ENCODE measurements at places on chromosomes 5 and 9.
A peak's percentile ranks its signal among the peaks of the same experiment; 100 is the strongest.

DNA sequence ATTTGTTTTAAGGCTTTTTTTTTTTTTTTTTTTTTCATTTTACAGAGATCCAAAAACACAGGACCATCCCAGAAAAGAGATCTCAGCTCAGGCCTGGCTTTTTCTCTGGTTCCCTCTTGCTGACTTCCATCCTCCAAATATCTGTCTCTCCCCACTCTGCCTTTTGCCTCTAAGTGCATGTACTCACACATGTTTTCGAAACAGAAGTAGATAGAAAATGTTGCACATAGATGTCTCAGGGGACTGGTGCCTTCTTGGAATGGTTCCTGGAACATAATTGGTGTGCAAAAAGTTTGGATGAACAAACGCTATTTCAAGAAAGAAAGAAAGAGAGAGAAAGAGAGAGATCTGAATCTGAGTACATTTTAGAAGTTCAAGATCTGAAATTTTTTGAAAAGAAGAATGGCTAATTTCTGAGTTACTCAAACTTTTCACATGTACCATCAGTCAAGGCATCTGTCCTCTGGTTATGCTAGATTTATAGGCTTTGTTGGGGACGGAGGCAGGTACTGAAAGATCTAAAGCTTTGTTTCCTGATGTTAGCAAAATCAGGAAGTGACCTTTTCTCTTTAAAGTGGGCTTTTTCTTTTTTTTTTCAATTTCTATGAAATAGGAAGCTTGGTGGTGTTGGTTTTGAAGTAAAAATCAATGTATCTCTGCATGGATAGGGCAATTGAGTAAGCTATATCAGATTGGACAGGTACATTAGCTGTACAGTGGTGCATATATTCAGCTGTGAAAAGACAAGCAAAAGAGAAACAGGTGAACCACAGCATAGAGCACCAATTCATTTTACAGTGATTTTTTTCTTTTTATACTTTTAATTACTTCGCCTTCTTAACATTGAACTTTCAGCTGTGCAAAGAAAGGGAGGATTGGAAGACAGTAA lies 8.5 kb upstream of the TNFSF8 start:
- no peak for DNase-seq

- DNase-seq = no peak
Observed at GRCh38 chr5:116740771-116741170, 166.1 kb upstream of the SEMA6A start.

GRCh38 chr5:173053041-173053440 lies 3.1 kb upstream of the CREBRF start:
- DNase-seq = no peak

DNA sequence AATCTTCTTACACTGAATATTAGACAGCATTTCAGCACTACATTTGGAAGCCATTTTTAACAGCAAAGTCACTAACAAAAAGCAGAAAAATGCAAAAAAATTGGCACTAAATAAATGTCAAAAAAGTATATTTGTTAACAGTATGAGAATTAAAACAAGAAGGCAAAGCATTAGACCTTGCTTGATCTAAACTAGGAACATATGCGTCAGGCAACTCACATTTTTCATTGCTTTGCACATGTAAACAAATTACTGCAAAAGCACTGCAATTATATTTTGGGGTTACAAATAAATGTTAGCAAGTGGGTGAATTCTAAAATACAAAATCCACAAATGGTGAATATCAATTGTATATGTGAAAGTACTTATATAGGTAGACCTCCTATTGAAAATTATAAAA lies 49.0 kb upstream of the RAPGEF6 start:
- DNase-seq = no peak

DNA sequence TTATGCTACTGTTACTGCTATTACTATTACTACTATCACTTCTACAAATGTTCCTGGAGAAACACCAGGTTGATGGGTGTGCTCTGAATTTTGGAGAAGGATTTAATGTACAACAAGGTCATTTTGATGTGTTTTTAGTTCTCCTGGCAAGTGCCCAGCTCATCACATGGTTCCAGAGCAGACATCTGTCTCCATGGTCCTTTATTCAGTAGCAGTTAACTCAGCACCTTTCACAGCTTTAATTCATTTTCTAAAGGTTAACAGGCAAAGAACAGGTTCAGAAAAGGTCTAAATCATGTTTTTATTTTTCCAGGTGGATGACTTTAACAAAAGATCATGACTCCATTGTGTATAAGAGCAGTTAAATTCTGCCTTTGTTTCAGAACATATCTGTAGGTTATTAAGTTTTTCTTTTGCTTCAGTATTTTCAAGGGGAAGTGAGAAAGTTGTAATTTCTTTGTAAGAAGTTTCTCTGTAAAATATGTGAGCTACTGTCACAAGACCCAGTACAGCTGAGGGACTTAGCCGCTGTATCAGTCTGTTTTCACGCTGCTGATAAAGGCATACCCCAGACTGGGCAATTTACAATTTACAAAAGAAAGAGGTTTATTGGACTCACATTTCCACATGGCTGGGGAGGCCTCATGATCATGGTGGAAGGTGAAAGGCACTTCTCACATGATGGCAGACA lies 41.9 kb downstream of the MTRR start:
- no peak for DNase-seq

- DNase-seq = peak; percentile 73
Observed at GRCh38 chr9:14400658-14400995, 86.7 kb upstream of the NFIB start.

DNA sequence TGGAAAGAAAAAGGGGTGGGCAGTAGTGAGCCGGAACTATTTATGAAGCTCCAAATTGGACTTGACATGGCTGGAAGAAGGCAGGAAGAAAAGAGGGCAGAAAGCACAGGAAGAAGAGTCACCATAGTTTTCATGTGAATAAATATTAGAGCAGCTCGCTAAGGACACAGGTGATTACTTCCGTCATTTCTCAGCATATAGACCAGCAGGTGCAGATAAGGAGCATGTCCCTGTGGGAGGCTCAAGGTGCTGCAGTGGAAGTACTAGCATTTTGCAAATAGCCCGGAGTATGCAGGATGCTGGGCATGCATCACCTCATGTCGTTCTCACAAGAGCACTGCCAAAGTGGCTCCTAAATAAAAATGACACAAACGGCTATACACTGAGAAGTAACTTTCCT lies 71.3 kb upstream of the HTR4 start:
- DNase-seq = no peak

DNA sequence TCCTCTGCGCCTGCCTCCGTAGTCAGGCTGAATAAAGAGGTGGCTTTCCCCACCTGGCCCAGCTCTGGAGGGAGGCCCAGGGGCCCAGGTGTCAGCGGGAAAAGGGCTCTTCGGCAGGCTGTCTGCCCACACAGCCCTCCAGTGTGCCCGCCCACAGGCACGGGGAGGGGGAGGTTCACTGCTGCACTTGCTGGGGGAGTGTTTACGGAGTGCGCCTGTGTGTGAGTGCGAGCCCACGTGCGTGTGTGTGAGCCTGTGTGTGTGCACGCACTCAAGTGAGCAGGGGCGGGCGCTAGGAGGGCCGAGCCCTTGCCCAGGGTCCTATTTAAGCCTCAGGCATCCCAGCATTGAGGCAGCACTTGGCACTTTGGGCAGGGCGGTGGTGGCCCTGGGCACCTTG lies 10.9 kb downstream of the DNLZ start:
- DNase-seq = peak; percentile 19

- DNase-seq = no peak
Observed at GRCh38 chr5:176619203-176619568, 9.2 kb upstream of the GPRIN1 start.

DNA sequence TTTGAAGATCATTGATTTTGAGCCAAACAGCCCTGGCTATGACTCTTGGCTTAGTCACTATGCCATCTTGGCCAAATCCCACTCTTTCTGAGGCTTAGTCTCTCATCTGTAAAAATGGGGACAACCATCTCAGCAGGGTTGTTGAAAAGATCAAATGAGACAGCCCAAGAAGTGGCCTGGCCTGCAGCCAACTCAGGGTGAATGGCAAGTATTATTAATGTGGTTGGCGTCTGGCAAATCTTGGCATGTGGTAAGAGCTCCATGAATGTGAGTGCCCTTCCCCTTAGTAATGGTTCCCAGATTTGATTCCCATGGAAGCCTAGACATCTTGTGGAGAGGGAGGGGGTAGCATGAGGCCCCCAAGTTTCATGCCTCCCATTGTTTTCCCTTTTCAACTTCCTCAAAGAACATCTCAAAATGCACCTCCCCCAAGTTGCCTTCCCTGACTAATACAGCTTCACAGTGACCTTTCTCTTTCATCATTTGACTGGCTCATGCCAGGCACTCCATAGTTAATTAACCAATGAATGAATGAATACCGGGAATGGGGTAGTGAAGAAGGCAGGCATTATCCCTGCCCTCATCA lies 11.8 kb upstream of the TGFBI start:
- DNase-seq = no peak

All from NCI-H774 (cell line).